Effector CD4-positive, alpha-beta T cell (primary cell): ENCODE measurements at places on chromosomes 11 and 22.

GRCh38 chr11:130431331-130431773, 2.9 kb upstream of the ADAMTS8 start:
- peak; percentile 55 for DNase-seq

GRCh38 chr11:35041070-35041554, 97.9 kb upstream of the CD44 start:
- DNase-seq = no peak

GRCh38 chr11:82680252-82680651, 53.4 kb downstream of the FAM181B start:
- no peak for DNase-seq

- no peak for DNase-seq
Measured at GRCh38 chr11:75536786-75537641, 11.3 kb upstream of the GDPD5 start.

GRCh38 chr22:47808886-47809620, 1046.6 kb downstream of the TBC1D22A start:
- no peak for DNase-seq

GRCh38 chr11:102615077-102615893, 9.8 kb downstream of the MMP20 start:
- no peak for DNase-seq

DNA sequence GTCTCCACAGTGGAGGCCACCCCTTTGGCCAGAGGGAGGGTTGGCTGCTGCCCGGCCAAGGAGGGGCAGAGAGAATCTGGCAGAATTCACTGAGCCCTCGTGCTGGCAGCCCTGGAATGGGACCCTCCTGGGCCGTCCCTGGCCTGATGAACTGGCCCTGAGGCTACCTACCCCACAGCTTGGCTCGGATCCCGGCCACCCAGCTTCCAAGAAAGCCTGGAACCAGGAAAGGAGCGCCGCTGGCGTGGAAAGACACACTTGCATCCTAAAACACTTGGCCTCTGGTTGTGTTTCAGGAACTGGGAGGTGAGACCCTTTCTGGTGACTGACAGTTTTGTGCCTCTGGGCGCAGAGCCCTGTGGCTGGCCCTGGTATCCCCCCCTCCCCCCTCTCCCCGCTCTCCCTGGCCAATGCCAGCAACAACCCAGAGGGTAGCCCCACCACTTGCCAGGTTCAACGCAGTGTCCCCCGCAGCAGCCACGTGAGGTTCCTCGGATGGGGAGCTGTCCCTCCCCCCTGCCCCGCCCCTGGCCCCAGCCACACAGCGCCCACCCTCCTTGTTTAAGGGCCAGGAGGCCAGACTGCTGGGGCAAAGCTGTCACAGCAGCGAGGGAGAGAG, 693 bp downstream of the NFAM1 start:
- no peak for DNase-seq

DNA sequence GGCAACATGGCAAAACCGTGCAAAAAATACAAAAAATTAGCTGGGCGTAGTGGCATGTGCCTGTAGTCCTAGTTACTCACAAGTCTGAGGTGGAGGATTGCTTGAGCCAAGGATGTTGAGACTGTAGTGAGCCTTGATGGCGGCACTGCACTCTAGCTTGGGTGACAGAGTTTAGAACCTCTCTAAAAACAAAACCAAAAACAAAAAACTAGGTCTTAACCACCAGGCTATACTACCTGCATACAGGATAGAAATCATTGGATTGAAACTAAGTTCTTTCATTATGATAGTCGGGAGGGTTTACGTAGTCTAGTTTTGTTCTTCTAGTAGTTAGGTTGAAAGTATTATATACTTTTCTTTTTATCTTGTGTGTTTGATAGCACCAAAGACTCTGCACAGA, 5.8 kb downstream of the RNF214 start:
- DNase-seq = no peak

- peak; percentile 61 for DNase-seq
Measured at GRCh38 chr11:62546244-62546928, at the start of gene AHNAK. Gene AHNAK (minus strand): TSS chr11:62546806. CDS start chr11:62536098, 10,708 bp downstream.

GRCh38 chr22:32951076-32951806, 106.9 kb downstream of the SYN3 start:
- no peak for DNase-seq

GRCh38 chr11:58573451-58574104, 2.1 kb downstream of the LPXN start:
- peak; percentile 60 for DNase-seq
